CD4-positive, CD25-positive, alpha-beta regulatory T cell (primary cell): ENCODE measurements at places on chromosomes 6 and 20. TPM values are rescaled to one million over a fixed set of nuclear protein-coding genes. Genes with fewer than 3 reads are reported as not detected.

Gene BCKDHB
- total RNA-seq = 15.2 TPM

GRCh38 chr6:16168858-16169257 is 40.0 kb downstream of the MYLIP start:
- no peak for DNase-seq

DNA sequence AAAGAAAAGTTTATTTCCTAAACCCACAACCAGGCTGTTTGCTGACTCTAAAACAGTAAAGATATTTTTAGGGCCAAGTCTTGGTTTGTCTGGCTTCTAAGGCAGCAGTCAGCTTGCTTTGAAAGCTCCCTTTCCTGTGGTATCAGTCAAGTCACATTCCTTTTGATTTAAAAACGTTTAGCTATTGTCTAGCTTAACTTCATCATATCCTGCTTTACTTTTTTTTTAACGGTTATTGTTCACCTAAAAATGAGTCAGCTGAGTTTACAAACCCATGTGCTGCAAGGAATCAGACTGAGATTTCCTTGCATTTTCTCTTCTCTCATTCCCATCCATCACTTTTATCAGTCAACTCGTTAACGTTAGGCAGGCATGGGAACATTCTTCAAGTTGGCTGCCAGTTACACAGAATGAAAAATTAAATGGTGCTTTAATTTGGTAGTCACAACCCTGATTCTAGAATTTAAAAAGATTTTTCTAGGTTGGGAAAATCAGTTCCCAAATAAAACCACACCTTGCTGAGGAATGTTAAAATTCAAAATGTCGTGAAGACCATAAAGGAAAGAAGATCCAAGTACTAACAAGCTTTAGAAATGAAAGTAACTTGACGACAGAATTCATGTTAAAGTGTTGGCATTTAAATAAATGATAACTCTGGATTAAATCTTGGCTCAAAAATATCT is 45.9 kb downstream of the ELOVL5 start:
- no peak for DNase-seq

DNA sequence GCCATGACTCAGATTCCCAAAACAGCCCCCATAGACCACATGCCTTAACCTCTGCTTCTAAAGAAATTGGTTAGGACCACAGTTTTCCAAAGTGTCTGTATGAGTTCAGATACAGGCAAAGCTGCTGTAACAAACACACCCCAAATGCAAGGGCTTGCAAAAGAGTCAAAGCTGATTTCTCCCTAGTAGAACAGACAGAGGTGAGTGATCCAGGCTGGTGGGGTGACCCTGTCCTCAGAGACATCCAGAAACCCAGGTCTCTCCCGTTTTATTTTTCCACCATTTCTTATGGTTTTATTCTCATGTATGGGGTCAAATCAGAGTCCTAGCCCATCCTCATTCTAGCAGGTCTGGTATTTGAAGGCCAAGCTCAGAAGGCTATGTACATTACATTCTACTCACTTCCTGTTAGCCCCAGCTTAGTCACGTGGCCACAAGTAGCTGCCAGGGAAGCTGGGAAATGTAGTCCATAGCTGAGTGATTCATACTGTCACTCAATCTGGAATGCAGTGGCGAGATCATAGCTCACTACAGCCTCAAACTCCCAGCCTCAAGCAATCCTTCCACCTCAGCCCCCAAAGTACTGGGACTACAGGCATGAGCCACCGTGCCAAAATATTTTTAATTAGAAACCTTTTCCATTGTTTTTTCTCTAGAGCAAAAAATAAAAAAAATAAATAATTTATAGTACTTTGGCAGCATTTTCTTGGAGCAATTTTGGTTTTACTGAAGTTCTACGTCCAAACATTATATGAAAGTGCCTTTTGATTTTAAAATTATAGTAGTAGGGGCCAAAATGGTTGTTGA is 175.2 kb downstream of the ZMYND8 start:
- DNase-seq = peak; percentile 53

Gene FOXS1
- total RNA-seq = not detected

Gene TGM2
- not detected for total RNA-seq

DNA sequence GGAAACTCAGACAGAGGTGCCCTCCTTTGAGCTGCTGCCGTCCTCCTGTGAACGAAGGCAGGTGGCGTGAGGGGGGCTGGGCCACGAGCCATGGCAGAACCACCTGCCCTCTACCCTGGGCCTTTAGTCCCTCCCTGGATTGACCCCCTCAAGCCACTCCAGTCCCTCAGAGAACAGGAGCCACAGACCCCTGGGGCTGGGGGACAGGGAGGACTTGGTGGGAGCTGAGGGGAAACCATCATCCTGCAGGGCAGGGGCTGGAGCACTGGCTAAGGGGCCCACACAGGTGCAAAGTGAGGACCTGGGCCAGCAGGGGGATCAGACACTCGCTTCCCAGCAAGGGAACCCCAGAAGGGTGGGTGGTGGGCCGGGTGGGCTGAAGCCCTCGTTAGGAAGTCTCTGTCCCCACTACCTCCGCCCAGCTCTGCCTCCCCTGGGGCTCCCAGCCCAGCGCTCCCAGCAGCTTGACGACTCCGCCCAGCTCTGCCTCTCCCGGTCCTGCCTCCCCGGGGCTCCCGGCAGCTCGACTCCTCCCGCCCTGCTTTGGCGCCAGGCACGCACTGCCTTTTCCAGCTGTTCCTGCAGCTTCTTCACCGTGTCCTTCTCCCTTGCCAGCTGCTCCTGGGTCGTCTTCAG is 44.4 kb downstream of the DSTN start:
- DNase-seq = no peak

DNA sequence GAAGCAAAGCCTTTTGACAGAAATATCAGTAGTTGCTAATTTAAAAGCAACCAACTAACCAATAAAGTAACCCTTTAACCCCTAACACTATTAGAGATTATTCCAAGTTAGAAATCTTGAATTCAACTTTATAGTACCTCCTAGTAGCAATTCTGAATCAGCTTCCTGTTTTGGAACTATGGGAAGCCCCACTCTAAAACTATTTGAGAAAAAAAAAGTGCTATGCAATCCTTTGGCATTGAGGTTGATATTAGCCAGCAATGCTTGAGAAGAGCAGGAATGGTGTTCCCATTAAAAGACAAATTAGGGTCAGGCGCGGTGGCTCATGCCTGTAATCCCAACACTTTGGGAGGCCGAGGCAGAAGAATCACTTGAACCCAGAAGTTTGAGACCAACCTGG is 306.2 kb upstream of the ZFP64 start:
- DNase-seq = no peak

DNA sequence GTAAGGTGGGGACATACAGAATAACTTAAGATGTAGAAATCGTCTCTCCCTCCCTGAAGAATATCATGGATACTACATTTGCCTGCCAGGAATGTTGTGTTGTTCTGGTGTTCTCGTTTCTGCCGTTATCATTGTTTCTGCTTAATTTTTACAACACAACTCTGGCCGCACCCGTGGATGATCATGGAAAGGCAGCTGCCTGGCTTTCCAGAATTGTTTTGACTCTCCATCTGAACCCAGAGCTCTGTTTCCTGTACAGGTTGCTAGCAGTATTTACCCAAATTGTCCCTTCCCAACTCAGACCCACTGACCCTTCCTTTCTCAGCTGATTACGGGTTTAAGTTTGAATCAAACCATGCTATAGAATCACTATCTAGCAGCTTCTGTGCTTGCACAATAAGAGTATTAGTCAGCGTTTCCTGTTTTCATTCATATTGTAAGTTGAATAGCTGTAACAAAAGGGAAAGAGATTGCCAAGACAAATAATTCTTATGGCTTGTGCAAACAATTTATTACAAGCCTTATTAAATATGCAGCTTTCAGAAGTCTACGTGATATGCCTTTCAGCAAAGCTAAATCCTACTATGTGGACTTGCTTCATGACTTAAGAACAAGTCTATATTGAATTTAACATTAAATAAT is 139.0 kb downstream of the MTHFD1L start:
- DNase-seq = no peak

Gene OXT
- not detected for total RNA-seq

DNA sequence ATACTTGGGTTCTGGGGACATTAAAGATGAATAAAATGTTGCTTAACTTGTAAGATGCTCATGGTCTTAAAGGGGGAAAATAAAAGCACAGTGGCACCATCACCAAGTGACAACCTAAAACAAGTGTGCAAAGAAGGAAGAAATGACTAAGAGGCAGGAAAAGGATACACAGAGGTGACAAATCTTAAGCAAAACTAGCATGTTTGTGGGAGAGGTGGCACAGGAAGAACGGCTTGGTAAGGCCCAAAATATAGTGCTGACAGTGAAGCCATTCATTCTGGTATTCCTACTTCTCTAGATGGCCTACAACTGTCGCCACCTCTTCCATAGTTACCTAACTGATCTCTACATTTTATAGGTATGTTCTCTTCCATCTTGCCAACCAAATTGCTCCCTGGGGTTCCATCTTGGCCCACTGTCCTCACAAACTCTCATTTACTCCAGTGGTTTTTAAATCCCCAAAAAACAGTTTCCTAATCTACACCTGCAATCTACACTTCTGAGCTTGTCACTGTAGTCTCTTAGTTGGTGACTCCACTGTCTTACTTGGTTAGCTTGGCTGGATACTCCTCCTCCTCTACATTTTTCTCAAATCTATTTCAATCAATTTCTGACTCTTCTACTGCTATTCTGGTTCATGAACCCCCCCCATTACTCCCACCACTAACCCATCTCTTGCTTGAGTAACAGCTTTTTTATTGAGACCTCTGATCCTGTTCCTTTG is 33.5 kb downstream of the FAM8A1 start:
- DNase-seq = no peak

GRCh38 chr6:42093582-42094329 is 43.4 kb downstream of the TAF8 start:
- no peak for DNase-seq

Gene OVOL2
- total RNA-seq = not detected

Gene CYP21A2
- total RNA-seq = not detected

Gene MYB
- total RNA-seq = 17.4 TPM

DNA sequence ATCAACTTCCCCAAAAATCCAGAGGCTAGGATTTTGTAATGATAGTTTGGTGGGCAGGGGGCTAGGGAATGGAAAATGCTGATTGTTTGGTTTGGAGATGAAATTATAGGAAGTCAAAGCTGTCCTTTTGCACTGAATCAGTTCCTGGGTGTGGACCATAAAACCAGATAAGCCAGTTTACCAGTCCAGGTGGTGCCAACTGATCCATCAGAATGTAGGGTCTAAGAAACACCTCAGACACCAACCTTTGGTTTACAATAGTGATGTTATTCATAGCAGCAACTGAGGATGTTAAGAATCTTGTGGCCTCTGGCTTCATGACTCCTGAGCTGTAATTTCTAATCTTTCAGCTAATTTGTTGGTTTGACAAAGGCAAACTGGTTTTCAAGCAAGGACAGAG is 496.6 kb upstream of the EPHA7 start:
- DNase-seq = no peak

Gene E2F3
- 14.0 TPM for total RNA-seq

GRCh38 chr6:20134613-20135012 is 77.7 kb downstream of the MBOAT1 start:
- DNase-seq = no peak

DNA sequence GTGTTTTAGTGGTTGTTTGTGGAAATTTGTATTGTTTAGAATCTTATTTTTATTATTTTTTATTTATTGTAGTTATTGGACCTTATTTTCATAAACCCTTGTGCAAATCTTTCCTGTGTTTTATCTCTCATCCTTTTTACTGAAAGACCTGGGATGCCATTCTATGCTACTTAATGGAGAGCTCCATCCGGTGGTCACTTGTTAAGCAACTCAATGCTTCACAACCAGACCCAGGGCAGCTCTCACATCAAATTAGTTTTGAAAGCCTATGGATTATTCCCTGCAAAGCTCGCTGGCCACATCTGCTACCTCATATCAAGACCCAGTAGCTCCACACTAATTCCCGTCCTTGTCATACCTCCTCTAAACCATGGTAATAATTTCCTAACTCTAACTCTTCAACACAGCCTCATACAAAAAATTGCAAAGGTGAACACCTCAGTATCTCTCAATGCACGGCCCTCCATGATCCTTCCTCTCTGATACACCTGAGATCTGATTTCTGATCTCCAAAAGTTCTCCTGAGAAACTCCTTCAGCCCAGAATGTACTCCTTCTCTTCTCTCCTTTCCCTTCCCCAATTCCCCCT is 296.6 kb upstream of the MANEA start:
- no peak for DNase-seq

DNA sequence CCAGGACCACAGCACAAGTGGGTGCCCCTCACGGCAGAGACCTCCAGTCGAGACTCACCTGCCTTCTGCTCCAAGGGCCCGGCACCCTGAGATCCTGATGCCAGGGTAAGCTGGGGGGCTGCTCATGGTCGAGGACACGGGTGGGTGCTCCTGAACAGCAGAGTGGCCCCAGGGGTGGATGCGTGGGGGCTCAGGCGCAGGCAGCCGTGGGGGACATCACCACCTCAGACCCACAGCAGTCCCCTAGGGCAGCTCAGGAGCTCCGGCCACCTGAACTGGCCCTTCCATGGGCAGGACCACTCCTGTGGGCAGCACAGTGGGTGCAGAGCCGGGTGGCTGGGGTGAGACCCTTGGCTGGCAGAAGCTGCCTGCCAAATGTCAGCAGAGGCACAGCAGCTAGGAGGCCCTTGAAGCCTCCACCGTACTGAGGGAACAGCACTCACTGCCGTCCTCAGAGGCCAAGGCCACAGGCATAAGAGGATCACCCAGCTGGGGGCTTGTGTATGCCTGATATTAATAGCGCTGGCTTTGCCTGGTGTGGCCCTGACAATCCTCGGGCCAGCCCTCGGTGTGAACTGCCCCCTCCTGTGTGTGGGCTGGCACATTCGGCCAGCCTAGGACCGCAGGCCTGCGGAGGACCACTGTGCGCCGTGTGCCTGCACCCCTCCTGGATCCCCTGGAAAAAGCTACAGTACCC is 5.4 kb downstream of the UCKL1 start:
- DNase-seq = no peak

- no peak for DNase-seq
Observed at GRCh38 chr20:4060064-4060795, 44.9 kb upstream of the RNF24 start.

DNA sequence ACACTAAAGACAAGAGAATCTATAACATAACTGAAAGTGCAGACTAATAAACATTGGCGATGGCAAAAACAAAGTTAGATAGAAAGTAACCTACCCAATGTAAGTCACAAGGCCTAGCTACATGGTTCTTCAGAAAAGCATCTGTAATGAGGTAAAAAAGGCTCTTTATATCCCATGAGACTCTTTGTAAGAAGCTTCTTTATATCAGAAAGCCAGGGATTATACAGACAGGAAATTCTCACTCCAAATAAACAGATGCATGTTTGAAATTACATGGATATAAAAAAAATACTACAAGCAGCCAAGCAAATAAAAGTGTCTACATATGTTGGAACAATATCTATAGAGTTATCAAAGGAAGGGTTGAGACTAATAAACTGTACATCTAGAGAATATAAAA is 284.9 kb upstream of the NRSN1 start:
- DNase-seq = no peak

Gene GLP1R
- not detected for total RNA-seq

DNA sequence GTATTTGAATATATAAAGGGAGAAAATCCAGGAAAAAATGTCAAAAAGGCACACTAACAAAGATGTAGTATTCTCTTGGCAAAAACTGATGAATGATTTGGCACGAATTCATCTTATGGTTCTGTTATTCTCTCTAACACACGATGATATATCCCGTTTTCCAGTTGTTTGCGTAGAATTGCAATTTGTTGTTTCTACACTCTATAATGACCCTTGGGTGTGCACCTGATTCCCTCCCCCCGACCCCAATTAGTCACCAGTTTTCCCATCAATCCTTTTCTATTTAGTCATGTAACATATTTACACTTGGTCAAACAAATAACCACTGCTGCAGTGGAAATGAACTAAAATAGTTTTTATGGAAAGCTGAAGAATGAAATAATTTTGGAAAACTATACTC is 1.5 kb upstream of the ARID1B start:
- DNase-seq = no peak

GRCh38 chr6:6820641-6821238 is 232.2 kb downstream of the LY86 start:
- DNase-seq = no peak
